Right lobe of liver (tissue), 6 donors: ENCODE measurements at places on chromosomes 6 and 20.

GRCh38 chr6:131163886-131164285, 28.6 kb downstream of the AKAP7 start:
- DNase-seq = no peak

DNA sequence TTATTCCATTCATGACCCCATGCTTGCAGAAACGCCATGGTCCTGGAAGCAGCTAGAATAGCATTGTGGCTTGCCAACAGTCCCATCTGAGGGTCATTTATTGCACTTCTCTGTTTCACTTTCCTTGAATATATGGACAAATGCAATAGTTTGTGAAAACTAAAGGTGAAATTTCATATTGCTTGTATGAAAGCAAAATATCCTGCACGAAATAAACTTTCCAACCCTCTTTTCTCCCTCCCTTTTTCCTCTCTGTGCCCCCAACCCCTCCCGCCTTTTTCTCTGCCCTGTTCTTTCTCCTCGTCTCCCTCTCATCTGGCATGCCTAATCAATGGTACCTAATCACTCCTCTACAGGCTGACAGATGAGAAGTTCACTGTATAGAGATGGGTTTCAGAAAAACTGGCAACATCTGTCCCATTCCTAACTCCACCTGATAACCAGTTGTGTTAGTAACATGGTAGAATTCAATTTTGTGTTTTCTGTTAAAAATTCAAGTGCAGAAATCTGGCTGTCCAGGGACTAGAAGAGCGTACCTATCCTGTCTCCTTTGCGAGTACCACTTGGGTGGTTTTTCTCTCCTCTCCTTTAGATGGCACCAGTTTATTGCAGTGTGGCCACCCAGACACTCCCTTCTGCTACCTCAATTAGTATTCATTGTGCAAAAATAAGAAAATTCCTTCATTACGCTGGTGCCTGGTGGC, 198.6 kb downstream of the FOXA2 start:
- no peak for DNase-seq

DNA sequence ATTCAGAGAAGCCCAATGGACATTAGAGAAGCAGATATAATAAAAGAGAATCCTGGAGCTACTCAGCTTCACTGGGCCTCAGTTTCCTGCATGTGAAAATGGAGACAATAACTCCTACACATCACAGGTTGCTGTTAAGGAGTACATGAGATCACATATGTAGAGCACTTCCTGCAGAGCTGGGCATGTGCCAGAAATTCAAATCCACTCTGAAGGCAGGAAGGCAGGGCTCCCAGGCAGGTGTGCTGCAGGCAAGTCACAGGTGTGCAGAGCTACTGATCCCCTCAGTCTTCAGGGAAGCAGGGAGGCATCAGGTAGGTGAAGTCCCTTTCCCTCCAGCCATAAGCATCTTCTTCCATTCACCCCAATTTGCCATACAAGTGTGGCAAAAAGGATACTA, 48.0 kb downstream of the DST start:
- DNase-seq = no peak

GRCh38 chr6:167005350-167006159, 6.4 kb downstream of the CEP43 start:
- no peak for DNase-seq

GRCh38 chr6:77910826-77911225, 258.0 kb downstream of the MEI4 start:
- no peak for DNase-seq

GRCh38 chr6:12026120-12026519, 14.0 kb downstream of the HIVEP1 start:
- DNase-seq = no peak

- DNase-seq = no peak
Observed at GRCh38 chr20:50013976-50014375, 31.2 kb downstream of the SNAI1 start.

DNA sequence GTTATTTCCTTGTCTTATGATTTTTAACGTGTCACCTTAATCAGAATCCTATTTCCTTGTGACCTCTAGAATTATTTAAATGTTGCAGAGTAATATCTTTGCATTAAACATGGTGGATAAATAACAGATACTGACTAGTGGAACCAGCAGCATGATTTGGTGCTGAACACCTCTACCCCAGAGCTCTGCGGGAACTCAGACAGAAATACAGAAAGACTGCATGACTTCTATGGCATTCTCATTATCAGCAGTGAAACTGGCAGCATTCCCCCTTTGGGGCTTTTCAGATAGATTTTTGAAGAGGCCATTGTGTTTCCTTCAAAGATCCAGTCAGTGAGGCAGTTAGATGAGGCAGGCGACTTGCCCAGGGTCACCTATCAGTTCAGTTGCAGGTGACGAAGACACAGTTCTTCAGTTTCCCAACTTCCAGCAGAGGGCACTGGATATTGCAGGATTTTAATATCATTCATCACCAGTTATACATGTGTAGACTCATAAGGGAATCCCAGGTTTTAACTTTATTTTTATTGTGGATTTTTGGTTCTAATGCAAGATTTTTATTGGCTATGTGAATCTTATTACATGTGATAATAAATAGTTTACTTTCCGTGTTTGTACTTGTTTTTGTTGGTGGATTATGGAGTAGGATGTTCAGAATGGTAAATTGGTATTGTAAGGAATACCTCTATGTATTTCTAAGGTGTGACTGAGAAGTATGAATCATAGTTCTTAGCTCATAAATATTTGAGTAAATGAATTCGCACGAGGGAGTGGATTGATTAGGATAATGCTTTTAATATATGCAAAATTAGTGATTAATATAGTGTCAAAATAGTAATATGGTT, 81.3 kb downstream of the AFDN start:
- no peak for DNase-seq

DNA sequence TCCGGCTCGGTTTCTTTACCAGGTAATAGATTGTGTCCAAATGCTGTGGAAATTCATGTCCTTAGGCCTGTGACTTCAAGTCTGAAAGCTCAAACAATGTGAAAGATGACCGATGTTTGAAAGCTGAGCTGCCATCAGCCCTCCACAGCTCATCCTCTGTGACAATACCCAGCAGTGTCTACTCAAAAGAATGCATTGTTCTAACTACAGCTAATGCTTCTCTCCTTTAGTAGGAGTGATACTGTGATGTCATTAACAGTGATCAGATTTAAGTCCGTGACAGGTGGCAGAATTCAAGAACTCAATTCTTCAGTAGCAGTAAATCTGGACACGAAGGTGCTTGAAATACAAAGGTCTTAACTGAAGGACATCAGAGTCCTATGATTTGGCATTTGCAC, 97.3 kb downstream of the RCAN2 start:
- no peak for DNase-seq

DNA sequence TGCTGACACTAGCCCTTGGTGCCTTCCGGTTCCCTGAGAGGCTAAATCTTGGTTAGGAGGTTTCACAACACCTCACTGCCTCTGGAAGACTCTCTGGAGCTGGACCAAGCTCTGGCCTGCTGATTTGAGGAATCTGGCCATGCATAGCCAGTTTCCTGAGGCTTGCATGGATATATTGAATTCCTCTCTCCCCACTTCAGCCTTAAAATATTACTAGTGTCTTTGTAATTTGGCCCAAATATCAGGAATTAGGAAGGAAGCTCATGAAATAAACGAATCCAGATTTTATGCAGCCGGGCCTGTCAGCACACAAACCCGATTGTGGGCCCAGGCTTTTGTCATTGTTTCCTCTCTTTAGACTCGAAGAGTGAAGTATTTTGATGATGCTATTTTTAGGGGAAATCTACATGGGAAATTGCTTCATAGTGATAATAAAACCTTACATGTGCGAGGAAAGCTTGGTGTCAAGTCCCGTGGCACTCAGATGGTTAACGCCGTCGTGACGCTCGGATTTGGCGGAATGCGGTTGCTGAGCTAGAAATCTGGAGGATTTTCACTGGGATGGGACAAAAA, 144.4 kb downstream of the PHACTR3 start:
- no peak for DNase-seq

GRCh38 chr6:129476248-129476564, 233.8 kb downstream of the ARHGAP18 start:
- no peak for DNase-seq

DNA sequence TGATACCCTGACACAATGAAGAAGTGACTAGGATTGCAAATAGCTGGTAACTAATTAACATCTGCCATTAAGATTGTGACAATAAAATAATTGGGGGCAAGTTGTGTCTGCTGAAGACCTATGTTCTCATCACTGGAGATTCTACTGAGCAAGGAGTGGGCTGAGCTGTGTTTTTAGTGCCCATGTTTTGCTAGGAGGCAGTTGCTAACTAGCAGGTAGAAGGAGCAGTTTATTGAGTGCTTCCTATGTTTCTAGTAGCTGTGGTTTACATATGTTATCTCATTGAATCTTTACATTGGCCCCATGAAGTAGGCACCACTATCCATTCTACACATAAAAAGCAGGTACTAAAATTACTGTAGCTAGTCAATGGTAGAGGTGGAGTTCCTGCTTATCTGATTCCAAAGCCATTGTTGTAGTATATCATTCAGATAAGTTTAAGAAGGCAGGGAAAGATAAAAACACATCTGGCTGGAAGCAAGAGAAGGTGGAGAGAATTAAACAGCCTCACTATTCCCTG, 2.8 kb upstream of the MEP1A start:
- DNase-seq = no peak

- DNase-seq = no peak
Observed at GRCh38 chr20:49980140-49981008, 2.4 kb upstream of the SNAI1 start.

- no peak for DNase-seq
Observed at GRCh38 chr6:129577691-129578090, 132.3 kb downstream of the ARHGAP18 start.

- no peak for DNase-seq
Observed at GRCh38 chr20:52985687-52986086, 13.5 kb downstream of the TSHZ2 start.

GRCh38 chr20:57947421-57948179, 237.8 kb upstream of the PMEPA1 start:
- DNase-seq = no peak

- DNase-seq = no peak
Observed at GRCh38 chr20:1291191-1291741, 25.2 kb downstream of the SNPH start.

DNA sequence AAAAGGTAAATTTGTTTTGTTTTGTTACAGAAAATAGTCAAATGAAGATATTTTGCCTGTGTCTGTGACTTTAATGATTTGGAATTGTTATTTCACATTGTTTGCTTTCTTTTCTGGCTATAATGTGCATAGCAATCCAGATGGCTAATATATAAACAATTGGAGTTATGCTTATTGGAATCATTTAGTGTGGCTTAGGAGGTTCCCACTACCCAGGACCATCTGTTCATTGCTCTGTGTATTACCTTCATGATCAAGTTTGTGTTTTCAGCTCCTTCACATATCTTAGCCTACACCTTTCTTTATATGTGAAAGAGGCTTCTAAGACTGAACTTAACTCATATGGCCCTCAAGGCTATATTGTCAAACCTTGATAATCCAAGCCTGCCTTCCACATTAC, 232.9 kb downstream of the BCKDHB start:
- DNase-seq = no peak

- DNase-seq = no peak
Observed at GRCh38 chr6:63635215-63635587, 401 bp upstream of the PHF3 start.

DNA sequence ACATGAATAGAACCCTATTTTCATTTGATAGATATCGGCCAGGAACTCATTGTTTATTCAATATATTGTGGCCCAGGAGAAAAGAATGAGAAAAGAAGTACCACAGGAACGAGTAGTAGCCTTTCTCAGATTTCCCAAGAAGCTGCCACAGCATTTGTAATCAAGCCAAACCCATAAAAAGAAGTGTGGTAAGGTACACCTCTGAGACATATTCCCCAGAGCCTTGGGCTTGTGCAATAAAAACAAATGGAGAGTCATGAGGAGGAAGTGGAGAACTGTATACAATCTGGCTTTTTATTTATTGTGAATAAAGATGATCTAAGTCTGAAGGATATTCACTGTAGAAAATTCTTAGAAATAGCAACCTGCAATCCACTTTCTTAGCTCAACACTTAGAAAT, 36.7 kb downstream of the KIF6 start:
- no peak for DNase-seq
